ENCODE measurements at places on chromosomes 6 and 20.

GRCh38 chr20:48287552-48288170, 502.4 kb upstream of the SULF2 start:
- DNase-seq, result no peak

DNA sequence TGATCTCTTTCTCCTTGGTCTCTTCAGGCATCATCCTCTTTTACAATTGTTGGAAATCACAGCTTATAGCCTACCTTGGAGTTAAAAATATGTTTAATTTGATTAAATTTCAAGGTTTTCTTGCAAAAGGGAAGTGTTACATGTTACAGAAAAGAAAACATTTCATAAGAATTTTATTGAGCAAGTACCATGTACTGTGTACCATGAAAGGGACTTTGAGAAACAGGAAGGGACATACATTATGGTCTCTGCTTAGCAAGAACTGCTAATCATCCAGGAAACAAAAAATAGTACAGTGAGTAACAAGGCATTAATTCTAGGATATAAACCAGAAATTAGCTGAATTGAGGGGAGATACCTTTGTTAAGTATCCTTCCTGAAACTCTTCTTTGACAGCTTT, 145.3 kb upstream of the SPACA1 start:
- DNase-seq, result no peak

DNA sequence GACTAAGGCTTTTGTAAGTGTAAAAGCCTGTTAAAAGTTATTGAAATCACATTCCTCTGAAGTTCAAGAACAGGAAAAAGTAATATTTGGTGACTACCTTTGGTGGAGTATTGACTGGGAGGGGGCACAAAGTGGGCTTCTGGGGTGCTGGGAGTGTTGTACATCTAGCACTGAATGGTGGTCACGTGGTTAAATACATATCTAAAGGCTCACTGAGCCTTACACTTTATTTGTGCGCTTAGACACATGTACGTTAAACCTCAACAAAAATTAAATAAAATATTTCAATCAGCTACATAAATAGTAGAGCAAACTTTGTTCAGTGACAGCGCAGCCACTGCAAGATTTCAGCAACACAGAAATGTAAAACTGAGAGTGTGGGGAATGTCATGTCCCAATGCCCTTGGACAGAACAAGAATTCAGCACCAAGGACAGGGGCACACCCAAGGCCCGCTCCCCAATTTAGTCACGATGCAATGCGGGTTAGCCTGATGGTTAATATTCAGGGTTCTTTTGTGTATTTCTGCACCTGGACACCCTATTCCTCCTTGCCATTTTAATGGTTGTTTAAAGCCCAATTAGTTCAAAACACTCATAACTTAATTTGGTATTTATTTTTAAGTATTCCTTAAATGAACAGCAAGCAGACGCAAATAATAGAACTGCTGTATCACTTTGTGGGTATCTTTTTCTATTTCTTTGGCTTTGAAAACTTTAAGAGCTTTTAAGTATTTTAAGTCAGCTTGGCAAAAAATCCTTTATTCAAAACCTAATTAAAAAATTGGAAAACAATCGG, 37.4 kb downstream of the ANGPT4 start:
- DNase-seq, result peak; percentile 56

- DNase-seq, result no peak
These were observed 132.2 kb downstream of the ARID1B start for GRCh38 chr6:156909212-156910010.

Data from activated CD8-positive, alpha-beta T cell treated with anti-CD3 and anti-CD28 coated beads, Interleukin-2, amount 10 ng/mL, durations not matched to agents 7 days and 5 days (primary cell).